DMS 273 treated with DMSO at 0.1 percent for 48 hours (cell line): ENCODE measurements at places on chromosomes 13 and 19.

DNA sequence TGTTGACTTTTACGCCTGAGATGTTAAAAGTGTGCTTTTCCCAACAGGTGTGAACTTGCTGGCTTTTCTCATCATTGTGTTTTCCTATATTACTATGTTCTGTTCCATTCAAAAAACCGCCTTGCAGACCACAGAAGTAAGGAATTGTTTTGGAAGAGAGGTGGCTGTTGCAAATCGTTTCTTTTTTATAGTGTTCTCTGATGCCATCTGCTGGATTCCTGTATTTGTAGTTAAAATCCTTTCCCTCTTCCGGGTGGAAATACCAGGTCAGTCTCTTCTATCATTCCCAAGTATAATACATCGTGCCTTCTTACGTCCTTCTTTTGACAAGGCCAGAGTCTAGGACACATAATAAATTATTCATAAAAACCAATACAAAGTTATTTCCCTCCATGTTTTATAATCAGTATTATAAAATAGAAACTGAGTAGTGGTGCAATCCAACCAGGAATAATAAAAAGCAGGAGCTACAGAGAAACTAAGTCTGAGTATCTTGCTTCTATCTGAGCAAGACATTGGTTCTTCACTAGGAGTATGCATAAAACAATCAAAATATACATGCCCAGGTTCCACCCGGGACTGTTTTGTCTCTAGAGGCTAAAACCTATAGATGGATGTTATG is 57.9 kb downstream of the RXFP2 start:
- no peak for DNase-seq

GRCh38 chr13:59374691-59375090 is 789.0 kb downstream of the DIAPH3 start:
- no peak for DNase-seq

DNA sequence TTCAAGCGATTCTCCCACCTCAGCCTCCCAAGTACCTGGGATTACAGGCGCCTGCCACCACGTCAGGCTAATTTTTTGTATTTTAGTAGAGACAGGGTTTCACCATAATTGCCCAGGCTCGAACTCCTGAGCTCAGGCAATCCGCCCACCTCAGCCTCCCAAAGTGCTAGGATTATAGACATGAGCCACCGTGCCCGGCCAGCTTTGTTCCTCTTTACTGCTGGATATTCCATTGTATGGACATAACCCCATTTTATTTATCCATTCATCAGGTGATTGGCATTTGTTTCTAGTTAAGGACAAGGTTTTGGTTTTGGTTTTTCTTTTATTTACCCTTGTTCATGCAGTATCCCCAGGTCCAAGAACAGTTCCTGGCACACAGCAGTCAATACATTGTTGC is 4.1 kb upstream of the RPS9 start:
- no peak for DNase-seq

- no peak for DNase-seq
Observed at GRCh38 chr13:40330950-40331349, 335.5 kb downstream of the FOXO1 start.

GRCh38 chr19:14577885-14578427 is 4.9 kb upstream of the CLEC17A start:
- peak; percentile 39 for DNase-seq

DNA sequence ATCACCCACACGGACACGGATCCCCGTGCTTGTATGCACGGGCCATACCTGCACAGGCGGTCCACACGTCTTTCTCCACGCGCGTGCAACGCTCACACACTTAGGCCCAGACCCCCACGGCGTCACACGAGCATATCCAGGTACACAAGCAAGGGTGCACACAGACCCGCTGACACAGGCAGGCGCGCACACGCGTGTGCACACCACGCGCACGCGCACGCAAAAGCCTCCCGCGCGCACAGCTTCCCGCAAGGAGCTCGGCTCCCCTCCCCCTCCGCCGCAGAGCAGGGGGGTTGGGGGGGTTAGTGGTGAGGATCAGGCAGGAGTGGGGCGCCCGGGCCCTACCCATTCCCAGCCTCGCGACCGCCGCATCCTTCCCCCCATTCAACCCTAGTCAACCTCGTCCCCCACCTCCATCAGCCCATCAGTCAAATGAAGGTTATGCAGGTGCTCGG is 407 bp downstream of the RAB3A start:
- DNase-seq = no peak

DNA sequence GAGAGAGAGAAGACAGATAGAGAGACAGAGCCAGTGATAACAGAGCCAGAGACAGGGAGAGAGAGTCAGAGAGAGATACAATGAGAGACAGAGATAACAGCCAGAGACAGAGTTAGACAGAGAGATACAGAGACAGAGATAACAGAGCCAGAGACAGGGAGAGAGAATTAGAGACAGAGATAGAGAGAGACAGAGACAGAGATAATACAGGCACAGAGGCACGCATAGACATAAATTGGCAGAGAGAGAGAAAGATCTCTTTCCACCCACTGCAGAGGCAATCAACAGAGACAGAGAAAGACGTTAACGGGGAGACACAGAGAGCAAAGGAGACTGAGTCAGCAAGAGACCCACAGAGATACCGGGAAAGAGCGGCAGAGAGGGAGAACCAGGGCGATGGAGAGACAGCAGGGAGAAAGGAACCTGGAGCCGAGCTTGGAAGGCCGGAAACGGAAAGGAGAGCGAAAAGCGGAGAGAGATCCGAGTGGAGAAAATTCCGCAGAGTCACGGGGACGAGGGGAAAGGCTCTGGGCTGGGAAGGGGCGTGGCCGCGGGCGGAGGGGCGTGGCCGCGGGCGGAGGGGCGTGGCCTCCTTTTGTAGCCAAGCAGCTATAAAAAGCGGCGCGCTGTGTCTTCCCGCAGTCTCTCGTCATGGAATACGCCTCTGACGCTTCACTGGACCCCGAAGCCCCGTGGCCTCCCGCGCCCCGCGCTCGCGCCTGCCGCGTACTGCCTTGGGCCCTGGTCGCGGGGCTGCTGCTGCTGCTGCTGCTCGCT is at the start of gene TNFSF9:
Gene TNFSF9 (plus strand): TSS at position 641 of the 777 bp plus-strand sequence. CDS start 11 bp downstream, at position 652.
- peak; percentile 38 for DNase-seq

DNA sequence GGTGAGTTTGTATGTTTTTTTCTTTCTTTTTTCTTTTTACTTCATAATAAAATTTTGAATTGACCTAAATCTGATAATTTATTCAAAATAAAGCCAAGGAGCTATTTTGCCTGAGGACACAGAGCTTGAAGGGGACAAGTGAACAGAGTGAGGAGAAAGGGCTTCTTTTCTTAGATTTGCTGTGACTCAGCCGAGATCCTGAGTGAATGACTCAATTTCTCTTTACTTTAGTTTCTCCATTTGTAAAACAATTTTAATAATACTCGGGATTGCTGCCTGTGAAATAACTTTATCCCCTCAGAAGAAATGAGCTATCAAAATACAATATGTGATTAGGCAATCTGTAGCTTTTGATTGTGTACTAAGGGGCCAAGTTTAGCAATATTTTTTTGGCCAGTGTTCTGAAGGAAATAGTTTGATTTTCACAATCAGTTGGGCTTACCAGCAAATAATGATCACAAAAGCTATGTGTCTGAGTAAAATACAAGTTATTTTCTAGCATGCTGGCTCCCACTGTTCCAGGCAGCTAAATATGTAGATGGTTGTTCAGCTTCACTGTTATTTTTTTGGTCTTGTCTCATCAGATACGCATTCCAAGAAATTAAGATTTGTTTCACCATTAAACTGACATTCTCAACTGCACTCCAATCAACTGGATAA is 437.5 kb downstream of the FGF9 start:
- no peak for DNase-seq

GRCh38 chr19:12564016-12564664 is 12.9 kb upstream of the ZNF564 start:
- peak; percentile 76 for DNase-seq

DNA sequence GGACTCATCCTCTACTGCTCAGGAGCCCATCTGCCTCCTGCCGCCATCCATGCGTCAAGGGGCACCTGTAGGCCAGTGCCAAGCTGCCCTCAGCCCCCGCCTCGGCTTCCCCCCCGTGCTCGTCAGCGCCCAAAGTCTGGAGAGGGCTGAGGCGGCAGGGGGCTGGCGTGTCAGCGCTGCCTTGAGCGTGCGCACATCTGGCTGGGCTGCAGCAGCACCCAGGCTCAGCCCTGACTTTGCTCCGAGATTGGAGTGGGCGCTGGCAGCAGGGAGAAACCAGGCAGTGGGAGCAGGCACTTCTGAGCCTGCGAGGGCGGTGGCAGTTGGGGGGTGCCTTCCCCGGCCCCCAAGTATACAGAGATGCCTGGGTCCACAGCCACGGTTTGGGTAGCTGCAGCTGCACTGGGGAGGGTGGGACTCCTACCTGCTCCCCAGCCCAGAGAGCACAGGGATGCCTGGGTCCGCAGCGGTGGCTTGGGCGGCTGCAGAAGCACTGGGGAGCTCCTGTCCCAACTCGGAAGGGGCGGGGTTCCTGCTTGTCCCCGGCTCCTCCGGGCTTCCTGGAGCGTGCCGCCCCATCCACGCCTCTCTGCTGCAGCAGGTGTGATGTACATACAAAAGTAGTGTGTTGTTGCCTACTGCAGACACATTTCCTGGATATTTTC is 44.8 kb upstream of the LPAR6 start:
- no peak for DNase-seq

DNA sequence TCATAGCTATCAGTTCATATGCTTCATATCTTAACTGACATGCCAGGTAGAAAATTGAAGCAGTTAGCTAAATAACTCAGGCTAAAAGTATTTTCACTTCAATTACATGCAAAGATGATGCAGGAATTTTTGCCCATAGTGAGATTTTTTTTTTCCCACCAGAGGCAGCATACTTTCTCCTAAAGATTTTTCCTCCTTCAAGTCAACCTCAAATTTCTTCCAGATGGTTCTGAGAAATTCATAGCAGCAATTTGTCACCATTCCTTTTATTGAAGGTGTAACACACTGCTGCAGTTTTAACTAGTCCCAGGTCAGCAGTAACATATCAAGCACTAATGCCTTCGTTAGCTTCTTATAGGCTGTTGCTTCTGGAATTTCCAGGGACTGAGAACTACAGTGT is 141.9 kb downstream of the SUCLA2 start:
- DNase-seq = no peak
